Neural progenitor cell (in vitro differentiated cells): ENCODE measurements at places on chromosomes 1 and 21.

GRCh38 chr1:1144122-1144842 is 28.4 kb upstream of the C1orf159 start:
- DNase-seq = peak; percentile 41

DNA sequence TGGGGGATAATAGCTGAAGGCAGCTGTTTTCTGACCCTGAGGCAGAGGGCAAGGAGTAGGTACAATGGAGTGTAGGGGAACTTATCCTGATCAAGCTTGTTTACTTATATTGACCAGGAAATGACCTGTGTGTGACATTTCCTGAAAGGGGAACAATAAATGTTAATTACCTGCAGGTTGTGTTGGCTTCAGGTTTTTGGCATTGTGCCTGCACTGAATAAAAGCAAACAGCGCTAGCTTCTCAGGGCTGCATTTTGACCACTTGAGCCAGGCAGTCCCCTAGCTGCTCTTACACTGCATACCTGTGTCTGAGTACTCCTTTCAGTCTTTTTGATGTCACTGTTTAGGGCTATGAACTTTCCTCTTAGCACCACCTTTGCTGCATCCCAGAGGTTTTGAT is 40.6 kb downstream of the DRAM2 start:
- DNase-seq = no peak

DNA sequence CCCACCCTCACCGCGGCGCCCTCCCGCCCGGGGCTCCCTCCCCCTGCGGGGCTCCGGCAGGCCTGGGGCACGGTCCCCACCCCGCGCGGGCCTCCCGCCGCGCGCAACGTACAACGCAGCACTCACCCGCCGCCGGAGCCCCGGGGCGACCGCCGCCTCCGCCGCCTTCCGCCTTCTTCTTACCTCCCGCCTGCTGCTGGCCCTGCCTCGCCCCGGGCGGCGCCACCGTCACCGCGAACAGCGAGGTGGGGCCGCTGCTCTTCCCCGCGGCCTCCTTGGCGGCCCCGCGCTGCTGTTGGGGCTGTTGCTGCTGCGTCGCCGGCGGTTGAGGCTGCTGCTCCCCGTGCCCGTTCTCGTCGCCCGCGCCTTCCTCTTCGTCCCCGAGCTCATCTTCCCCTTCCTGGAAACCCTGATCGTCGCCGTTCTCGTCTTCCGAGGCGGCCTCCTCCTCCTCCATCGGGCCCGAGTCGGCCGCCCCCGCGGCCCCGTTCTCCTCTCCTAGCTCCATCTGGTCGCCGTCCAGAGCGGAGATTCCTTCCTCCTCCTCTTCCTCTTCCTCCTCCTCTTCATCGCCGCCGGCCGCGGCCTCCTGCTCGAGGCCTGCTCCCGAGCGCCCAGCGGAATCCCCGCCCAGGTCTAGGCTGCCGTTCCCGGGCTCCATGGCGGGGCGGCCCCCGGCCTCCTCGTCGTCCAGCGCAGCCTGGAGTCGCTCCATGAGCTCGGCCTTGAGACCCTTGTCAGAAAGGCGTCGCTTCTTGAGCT is 671 bp downstream of the HNRNPU start:
- no peak for DNase-seq

DNA sequence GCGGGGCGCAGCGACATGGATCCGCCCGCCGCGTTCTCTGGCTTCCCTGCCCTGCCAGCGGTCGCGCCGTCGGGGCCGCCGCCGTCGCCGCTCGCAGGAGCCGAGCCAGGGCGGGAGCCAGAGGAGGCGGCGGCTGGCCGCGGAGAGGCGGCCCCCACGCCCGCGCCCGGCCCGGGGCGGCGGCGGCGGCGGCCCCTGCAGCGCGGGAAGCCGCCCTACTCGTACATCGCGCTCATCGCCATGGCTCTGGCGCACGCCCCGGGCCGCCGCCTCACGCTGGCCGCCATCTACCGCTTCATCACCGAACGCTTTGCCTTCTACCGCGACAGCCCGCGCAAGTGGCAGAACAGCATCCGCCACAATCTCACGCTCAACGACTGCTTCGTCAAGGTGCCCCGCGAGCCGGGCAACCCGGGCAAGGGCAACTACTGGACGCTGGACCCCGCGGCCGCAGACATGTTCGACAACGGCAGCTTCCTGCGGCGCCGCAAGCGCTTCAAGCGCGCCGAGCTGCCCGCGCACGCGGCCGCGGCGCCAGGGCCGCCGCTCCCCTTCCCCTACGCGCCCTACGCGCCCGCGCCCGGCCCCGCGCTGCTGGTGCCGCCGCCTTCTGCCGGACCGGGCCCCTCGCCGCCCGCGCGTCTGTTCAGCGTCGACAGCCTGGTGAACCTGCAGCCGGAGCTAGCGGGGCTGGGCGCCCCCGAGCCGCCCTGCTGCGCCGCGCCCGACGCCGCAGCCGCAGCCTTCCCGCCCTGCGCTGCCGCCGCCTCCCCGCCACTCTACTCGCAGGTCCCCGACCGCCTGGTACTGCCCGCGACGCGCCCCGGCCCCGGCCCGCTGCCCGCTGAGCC is 459 bp downstream of the FOXE3 start:
- DNase-seq = peak; percentile 68
